Stimulated activated naive CD8-positive, alpha-beta T cell treated with anti-CD3 and anti-CD28 coated beads, Interleukin-15, Interleukin-2, amounts not matched to agents 100 U/mL and 50 U/mL, for 24 hours (primary cell): ENCODE measurements at places on chromosomes 1 and 21.

DNA sequence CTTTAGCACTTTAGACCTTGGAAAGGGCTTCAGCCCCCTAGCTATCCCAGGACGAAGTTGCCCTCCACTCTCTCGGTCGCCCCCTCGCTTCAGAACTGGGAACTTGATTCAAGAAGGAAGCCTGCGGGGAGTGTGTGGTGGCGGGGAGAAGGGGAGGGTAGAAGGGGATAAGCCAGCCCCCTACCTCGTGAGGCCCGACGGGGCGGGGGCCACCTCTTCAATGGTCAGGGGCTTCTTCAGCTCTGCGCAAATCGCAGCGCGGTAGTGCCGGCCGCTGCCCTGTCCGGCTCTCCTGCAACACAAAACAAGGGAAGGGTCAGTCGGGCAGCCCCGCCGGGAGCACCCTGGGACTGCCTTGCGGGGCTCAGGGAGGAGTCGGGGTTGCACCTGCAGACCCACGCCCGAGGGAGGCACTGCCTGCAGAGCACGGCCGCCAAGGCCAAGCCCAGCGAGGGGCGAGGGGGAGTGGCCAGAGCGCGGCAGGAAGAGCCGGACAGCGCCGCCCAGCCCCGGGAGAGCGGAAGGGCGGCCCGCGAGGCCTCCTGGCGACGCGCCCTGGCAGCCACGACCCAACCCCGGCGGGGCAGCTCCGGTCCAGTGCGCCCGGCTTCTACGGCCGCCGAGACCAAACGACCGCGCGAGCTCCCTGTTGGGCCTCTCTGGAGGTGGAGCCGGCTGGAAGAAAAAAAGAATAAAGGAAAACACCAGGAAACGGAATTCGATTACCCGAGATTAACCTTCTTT is 56.2 kb upstream of the RASAL2 start:
- DNase-seq: no peak

GRCh38 chr1:63623952-63624351 is 30.7 kb downstream of the PGM1 start:
- DNase-seq: no peak

DNA sequence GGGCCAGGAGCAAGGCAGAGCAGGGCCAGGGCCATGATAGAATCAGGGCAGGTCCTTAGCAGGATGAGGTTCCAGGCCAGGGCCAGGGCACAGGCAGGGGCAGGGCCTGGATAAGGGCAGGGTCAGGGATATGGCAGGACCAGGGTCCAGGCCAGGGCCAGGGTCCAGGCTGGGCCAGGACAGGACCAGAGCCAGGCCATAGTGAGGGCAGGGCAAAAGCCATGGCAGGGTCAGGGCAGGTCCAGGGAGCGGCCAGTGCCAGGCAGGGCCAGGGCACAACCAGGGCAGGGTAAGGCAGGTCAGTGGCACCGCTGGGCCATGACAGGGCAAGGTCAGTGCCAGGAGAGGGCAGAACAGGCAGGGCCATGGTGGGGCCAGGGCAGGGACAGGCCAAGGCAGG is 152.2 kb downstream of the LIPI start:
- DNase-seq: no peak

GRCh38 chr21:20642681-20643080 is 355.5 kb upstream of the NCAM2 start:
- no peak for DNase-seq

DNA sequence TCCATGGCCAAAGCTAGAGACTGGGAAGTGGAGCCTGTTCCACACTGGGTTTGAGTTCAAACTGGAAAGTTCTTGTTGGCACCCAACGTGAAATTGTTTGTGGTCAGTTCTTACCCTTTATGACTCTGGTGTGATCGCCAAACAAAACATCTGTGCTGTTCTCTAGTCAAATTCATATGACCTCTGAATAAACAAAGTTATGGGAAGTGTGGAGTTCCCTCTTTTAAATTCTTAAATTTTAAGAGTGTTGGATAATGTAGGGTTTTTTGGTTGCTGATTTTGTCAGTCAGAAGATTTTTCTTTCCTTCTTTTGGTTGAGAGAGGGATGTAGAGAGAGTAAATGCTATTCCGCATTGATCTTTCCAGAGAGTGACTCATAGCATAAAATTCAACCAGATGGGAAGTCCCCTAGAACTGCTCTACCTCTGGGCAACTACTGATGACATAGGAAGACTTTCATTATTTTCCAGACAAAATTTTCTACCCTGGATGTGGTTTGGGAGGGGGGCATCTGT is 36.4 kb downstream of the CHML start:
- DNase-seq: no peak

GRCh38 chr1:113394043-113394862 is 3.9 kb downstream of the MAGI3 start:
- no peak for DNase-seq

- no peak for DNase-seq
These were observed 2.3 kb upstream of the ATP2B4 start for GRCh38 chr1:203624341-203624712.

DNA sequence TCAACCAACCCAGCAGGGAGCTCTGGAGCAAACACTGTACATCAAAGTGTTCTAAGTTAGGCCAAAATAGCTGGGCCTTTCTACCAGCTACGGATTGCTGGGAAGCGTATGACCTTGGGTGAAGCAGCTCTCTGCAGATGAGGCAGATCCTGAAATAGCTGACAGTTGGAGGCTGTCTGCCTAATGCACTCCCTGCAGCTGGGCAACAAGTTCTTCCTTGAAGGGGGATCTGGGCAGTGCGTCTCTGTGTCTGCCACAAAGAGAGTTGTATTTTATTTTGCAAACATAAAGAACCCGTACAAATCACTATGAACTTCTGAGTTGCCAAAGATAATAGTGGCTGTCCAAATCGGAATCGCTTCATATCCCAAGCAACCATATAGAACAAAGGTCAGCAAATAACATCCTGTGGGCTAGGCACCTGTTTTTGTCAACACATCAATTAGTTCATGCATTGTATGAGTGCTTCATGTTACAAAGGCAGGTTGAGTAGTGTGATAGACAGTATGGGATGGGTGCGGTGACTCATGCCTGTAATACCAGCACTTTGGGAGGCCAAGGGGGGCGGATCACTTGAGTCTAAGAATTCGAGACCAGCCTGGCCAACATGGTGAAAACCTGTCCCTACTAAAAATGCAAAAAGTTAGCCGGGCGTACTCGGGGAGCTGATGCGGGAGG is 29.1 kb upstream of the KLF17 start:
- no peak for DNase-seq

GRCh38 chr1:118931876-118932275 is 56.3 kb downstream of the TBX15 start:
- DNase-seq: no peak

DNA sequence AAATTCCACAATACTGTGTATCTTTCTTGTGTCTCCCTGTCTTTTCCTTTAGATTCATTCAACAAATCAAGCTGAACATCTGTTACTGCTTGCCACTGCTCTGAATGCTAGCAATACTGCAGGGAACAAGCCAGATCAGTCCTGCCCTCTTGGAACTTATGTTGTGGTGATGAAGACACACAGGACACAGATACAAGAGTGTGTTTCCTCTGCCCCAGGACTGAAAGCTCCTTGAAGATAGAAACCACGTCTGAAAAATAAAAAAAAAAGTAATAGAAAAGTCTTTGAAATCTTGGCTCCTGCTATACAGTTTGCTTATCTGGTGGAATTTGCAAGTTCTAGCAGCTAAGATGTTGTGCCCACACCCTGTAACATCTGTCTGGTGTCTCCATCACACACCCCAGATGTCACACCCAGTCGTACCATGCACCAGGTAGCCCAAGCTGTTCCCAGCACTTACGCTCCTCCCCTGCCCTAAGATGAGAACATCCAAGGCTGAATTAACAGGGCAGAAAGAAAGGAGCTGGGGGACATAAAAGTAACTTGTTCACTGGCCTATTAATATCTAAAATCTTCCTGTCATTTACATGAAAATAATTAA is 80.2 kb upstream of the GALNT2 start:
- no peak for DNase-seq

DNA sequence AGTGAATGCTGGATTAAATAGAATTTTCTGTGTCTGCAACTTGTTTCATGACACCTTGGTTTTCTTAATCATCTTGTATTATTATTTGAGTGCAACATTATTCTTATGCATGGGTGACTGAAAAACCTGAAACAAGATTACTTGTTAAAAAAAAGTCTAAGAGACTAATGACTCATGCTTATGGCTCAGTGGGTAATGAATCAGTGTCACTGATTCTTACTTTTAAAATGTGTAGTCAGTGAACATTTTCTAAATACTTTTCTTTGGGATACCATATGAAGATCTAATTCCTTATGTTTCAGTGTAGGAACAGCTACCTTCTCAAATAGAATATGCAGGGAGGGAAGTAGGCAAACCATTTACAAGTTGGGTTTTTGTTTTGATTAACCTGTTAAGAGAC is 65.5 kb downstream of the PRKAA2 start:
- DNase-seq: no peak

GRCh38 chr1:165109013-165109412 is 247.5 kb downstream of the LMX1A start:
- no peak for DNase-seq

DNA sequence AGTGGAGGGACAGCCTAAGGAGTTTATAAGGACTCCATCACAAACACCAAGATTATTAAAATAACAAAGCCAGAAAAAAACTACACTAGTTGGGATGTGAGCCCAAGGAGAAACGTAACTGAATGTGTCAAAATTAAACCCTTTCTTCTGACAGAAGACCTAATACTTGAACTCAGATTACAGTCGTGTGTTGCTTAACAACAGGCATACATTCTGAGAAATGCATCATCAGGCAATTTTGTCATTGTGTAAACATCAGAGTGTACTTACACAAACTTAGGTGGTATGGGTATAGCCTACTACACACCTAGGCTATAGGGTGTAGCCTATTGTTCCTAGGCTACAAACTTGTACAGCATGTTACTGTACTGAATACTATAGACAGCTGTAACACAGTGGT is 23.4 kb downstream of the DSTYK start:
- no peak for DNase-seq

DNA sequence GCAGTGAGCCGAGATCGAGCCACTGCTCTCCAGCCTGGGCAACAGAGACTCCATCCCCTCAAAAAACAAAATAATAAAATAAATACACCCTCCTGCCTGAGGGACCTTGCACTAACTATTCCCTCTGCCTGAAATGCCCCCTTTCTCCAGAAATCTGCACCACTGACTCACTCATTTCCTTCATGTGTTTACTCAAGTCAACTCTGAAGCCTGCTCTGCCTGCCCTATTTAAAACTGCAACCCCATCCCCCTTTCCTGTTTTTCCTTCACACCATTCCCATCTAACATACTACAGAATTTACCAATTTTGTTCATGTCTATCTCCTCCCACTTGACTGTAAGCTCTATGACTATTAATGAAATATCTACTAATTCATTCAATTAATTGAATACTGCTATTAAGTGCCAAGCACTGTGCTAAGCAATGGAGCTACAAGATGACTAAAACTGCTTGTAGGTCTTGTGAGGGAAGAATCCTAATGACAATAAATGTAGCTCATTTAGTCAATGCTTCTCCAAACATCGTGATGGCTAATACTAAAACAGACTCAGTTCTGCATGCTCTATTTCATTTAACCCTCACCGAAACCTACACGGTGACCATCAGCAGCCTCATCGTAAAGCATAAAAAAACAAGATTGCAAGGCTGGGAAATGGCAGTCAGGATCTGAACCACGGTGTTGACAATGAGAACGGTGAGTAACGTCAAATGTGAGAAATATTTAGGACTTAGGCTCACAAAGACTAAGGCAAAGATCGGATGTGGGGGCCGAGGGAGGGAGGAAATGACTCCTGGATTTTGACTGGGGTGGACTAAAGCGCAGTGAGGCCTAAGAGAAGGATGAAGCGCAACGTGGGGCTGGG is 749 bp upstream of the TMEM39B start:
- no peak for DNase-seq

DNA sequence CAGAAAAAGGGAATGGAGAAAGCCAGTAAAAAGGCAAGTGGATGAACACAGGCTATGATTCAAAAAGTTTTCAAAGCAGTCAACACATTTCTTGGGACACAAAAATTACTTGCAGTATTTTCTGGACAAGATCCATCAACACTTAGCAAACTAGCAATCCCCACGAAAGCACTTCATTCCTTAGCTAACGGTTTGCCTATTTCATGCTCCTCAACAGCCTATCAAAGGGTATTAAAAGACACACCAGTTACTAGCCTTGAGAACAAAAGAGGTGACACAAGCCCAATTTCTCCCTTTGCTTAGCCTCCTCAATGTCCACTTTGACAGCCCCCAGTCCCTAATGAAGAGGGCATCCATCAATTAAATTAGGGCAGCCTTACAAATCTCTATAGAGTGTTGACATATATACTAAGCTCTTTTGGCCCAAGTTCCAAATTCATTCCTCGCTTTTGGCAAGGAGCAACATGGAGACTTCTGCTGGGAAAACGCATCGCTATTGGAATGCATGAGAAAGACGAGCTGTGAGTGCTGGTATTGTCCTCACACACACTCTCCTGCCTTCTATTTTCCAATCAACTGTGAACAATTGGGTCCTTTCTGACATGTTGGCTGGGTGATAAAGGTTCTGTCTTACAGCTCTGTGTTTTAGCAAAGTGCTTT is 180.0 kb downstream of the TNR start:
- DNase-seq: no peak

GRCh38 chr1:24018611-24019580 is 38.8 kb upstream of the SRSF10 start:
- no peak for DNase-seq

DNA sequence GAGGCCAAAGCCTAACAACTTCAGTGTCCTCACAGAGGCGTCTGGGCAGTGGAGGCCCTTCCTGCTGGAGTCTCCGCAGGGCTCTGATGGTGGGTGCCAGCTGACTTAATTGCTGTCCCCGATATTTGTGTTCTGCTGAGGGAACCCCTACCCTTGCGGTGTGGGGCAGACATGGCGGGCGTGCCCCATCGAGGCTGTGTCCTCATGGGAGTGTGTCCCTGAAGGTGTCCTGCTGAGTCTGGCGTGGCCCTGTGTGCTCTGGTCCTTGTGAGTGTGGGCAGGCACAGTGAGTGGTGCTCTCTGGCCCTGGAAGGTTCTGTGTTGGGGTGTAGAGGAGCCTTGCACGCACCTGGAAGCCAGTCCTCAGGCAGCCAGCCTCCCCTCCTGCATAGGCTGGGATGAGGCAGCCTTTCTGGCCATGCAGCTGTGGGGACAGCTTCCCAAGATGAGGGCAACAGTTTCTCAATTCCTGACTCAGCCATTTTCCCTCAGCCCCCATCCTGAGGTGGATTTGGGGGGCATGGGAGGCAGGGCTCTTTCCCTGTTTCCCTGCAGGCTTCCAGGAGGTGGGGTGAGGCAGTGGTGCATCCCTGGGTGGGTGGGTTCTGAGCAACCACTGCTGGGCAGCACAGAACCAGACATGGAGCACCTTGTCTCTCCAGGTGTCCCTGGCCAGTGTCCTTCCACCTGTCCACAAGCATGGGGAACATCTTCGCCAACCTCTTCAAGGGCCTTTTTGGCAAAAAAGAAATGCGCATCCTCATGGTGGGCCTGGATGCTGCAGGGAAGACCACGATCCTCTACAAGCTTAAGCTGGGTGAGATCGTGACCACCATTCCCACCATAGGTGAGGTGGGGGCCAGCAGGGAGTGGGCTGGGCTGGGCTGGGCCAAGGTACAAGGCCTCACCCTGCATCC is 6.5 kb downstream of the C1orf35 start:
- DNase-seq: no peak

- DNase-seq: no peak
These were observed 11.8 kb upstream of the CCT8 start for GRCh38 chr21:29085106-29085752.
